ENCODE measurements at places on chromosomes 1 and 21.

- DNase-seq = no peak
These were observed 310.8 kb downstream of the USP25 start for GRCh38 chr21:16040601-16041000.

DNA sequence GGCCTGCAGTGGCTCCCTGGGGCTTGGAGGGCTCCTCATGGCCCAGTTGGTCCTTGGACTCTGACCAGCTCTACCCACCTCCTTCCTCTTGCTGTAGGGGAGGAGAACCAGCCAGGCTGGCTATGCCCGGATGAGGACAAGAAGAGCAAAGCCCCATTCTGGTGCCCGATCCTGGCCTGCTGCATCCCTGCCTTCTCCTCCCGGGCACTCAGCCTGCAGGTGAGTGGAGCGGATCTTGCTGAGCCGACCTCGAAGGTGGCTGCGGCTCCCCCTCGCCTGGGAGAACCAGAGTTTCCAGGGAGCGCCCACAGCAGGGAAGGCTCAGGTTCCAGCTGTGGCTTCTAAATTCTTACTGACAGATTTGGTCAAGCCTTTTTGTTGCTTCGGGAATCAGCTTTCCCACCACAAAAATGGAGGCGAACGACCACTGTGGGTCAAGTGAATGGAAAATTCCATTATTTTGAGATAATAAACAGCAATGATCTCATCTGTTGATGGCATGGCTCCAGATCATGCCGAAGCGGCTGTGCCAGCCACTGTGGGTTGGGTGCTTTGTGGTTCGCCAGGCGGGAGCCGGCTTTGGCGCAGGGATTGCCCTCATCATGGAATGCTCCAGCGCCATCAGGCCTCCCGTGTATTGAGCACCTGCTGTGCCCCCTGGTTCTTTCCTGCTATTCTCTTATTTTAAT, 106.5 kb upstream of the ACTL8 start:
- DNase-seq = no peak

GRCh38 chr1:116390195-116390594, 17.2 kb downstream of the ATP1A1 start:
- DNase-seq = peak; percentile 39

DNA sequence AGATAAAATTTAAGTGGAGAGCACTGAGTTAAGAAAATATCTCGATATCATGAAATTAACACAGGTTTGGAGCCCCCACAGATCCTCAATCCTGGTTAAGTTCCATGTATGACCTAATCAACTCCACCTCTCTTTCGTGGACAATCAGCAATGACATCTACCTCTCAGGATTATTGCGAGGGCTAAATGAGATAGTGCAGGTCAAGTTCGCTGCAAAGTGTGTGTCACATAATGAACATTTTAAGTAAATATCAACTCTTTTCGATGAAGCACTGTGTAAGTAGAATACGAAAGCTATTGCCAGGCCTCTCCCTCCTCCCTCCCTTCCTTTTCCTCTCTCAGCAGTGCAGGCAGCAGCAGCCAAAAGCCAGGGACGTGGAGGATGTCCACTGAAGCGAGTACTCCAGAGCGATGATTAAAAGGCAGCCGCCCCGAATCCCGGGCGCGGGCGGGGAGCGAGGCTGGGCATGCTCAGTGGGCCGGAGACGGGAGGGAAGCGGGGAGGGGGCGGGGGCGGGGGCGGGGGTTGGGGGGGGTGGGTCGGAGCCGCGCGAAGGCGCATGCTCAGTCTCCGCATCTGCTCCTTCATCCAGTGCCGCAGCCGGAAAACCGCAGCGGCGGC, at the start of gene CAMSAP2:
CAMSAP2 (plus strand) TSS at position 567 of the 622 bp plus-strand sequence. CDS start 935 bp downstream, outside the sequence.
- DNase-seq = peak; percentile 61

- no peak for DNase-seq
These were observed 81.4 kb upstream of the GALNT2 start for GRCh38 chr1:229985613-229986010.

DNA sequence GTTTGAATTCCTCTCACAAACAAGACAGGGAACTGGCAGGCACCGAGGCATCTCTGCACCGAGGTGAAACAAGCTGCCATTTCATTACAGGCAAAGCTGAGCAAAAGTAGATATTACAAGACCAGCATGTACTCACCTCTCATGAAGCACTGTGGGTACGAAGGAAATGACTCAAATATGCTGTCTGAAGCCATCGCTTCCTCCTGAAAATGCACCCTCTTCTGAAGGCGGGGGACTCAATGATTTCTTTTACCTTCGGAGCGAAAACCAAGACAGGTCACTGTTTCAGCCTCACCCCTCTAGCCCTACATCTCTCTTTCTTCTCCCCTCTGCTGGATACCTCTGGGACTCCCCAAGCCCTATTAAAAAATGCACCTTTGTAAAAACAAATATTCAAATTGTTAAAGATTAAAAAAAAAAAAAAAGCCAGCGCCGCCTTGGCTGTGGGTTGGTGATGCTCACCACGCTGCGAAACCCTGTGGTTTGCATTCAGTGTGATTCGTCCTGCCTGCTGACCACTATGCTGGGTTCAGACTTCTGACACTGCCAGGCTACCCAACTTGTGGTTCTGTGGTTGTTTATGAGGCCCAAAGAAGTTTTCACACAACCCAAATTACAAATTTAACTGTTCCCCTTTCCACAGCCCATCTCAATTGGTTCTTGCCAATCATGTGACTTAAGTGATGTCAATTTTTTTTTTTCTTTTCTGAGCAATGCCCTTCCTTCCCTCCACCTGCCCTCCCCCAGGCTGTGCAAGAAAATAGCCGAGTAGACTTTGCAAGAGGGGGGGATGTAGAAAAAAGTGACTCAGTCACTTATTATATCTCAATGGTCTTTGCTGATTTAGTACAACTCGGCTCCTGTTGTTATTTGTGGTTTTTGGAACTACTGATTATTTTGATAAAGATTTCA, at the start of gene RUNX1:
RUNX1 (minus strand) TSS at position 597 of the 912 bp plus-strand sequence.
- DNase-seq = peak; percentile 87

DNA sequence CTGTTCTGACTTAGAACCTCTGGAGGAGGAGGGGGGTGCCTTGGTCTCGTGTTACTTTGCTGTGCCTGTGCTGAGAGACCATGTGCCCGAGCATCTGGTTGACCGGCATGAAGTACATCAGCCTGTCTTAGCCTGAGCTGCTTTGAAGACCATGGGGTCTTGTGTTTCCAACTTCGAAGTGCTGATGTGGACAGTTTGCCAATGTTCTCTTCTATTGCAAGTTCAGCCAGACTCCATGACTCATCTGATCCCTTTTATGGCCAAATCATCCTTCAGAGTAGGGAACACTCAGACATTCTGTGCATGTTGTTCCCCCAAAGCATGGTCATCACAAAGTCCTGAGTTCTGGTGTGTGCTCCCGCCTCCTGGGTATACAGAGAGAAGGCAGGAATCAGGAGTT, 6.0 kb upstream of the PLA2G2C start:
- DNase-seq = no peak

DNA sequence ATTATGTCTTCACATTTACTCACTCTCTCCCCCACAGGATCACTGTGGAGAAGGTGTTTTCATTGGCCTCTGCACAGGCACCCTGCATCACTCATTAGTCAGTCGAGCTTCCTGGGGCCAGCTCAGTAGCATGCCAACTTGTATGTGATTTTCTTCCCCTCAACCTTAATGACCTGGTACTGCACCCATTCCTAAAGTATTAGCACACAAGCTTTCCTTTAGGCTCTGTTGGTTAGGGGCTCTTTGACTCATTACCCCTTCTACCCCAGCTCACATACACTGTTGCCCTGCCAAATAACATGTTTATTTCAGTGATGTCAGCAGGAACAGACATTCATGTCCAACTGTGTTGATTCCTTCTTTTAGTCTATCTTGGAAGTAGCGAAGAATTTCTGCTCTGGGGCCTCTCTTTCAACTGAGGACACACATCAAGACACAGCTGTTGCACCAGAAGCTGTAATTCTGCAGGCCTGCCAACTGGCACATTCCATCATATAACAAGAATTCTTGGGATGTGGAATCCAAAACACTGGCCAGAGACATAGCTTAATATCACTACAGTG, 603.5 kb upstream of the ADAMTS5 start:
- DNase-seq = no peak

DNA sequence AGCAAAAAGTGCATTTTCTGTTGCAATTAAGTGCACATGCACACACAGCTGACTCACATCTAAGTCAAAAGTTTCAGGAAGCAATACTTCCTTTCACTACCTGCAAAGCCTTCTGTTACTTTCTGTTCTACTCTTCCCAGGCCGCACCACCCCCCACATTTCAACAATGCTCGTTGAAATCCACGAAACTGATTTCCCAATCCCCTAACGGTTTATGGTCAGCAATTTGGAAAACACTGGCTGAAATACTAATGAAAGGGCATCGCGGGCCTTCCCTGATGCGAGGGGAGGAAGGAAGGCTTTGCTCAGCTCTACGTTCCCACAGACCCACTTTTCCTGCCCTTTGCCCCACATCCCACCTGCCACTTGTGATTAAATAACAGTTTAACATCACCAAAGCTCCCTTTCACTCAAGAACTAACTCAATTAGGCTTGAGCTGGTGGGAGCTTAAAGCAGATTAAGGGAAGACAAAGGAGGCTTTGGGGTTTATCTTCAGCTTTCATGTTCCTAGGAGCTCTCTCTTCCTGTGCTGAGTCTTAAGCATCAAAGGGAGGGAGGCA, 243.2 kb upstream of the RAB4A start:
- peak; percentile 34 for DNase-seq

GRCh38 chr1:44553771-44554170, 120.5 kb downstream of the TMEM53 start:
- no peak for DNase-seq

- no peak for DNase-seq
These were observed 48.7 kb downstream of the SPAG17 start for GRCh38 chr1:118136187-118136941.

DNA sequence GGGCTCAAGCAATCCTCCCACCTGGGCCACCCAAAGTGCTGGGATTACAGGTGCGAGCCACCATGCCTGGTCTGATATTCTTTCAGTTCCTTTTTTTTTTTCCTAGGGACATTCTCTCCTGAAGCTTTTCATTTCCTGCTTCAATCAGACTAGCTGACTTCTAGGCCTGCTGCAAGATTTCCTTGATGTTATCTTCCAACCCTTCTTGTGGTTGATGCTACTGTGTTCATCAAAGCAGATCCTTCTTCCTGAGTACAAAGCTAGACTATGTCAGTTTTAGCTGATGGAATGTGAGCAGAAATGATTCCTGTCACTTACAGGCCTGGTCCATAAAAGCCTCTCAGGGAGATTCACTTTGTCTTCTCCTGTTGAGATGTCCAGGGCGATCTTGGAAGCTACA, 146.4 kb downstream of the CDC7 start:
- DNase-seq = no peak

DNA sequence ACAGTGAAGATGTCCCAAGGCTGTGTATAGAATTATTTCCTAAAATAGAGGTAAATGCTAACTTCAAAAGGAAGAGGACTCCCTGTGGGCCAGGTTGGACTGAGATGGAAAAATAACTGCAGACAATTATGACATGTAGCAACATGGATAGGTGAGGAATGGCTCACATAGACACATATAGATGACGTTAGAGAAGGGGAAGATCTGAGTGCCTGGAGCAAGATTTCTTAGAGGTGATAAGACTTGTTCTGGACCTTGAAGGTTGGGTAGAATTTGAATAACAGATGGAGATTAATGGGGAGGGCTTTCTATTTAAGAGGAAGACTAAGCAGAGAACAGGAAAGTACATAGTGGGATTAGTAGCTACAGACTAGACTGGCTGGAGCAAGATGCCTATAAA, 76.9 kb downstream of the C1orf21 start:
- DNase-seq = no peak

- no peak for DNase-seq
These were observed 26.0 kb downstream of the CHML start for GRCh38 chr1:241614144-241614543.

- no peak for DNase-seq
These were observed 54.1 kb downstream of the DTL start for GRCh38 chr1:212089560-212090163.

Measured in CD4-positive, alpha-beta T cell treated with Interleukin-15 for 1 hour (primary cell).